ENCODE measurements at places on chromosomes 3 and 15.

DNA sequence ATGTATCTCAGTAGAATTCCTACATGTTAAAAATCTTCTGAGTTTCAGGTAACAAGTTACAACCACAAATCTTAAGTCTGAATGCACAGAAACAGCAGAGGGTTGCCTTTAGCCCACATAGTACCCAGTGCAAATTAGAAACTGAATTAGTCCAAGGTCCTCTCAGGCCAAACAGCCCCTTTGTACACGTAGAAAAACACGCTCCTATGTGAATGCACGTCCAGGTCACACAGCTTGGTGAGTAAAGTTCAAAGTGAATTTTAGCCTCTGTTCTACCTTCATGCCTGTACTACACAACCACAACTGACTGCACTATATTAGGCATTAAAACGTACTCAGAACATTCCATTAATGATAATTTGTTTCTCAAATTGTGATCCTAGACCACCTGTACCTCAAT lies 46.3 kb downstream of the GYG1 start:
- DNase-seq, result no peak

GRCh38 chr15:101827257-101827656 lies 15.3 kb downstream of the OR4F15 start:
- peak; percentile 68 for DNase-seq

- DNase-seq, result peak; percentile 3
Observed at GRCh38 chr3:124483915-124484470, 246.3 kb upstream of the UMPS start.

DNA sequence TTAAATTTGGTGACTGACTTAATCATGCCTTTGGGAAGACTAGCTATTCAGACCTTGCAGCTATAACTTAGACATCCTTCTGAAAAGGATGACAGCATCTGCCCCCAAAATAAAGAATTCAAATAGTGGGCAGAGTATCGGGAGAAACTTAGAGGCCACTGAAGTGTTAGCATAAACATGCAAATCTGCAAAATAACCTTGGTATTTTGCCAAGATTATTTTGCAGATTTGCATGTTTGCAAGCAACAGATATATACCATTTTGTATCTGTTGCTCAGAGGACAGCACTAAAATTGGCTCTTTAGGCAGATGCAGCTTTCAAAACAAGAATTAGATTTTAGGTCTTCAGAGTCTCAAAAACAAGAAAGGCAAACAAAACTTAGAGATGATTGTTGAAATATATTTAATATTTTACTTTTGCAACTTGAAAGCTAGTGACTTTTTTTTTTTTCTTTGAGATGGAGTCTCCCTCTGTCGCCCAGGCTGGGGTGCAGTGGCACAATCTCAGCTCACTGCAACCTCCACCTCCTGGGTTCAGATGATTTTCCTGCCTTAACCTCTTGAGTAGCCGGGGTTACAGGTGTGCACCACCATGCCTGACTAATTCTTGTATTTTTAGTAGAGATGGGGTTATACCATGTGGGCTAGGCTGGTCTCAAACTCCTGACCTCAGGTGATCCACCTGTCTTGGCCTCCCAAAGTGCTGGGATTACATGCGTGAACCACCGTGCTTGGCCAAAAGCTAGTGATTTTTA lies 47.8 kb downstream of the KBTBD8 start:
- no peak for DNase-seq

GRCh38 chr3:43005981-43006380 lies 26.9 kb downstream of the GASK1A start:
- DNase-seq, result no peak

Data from fibroblast of skin of right quadriceps (primary cell).